ENCODE measurements at places on chromosomes 1 and 21. TPM values are rescaled to one million over a fixed set of nuclear protein-coding genes. Genes with fewer than 3 reads are reported as not detected.

NUDT4B gene
- total RNA-seq, result 16.4 TPM

ECE1 gene
- total RNA-seq, result 9.5 TPM

SMIM1 gene
- total RNA-seq, result 2.0 TPM

LCE1A gene
- not detected for total RNA-seq

IL22RA1 gene
- total RNA-seq, result not detected

TMCC2 gene
- 45.9 TPM for total RNA-seq

KRTAP21-2 gene
- total RNA-seq, result not detected

LYPLA2 gene
- 20.7 TPM for total RNA-seq

CDA gene
- total RNA-seq, result not detected

OLIG2 gene
- 23.9 TPM for total RNA-seq

Measured in occipital lobe (tissue), 3 donors.